ENCODE measurements at places on chromosomes 4 and X.

GRCh38 chr4:2712261-2712842 is 43.8 kb downstream of the TNIP2 start:
- no peak for DNase-seq

DNA sequence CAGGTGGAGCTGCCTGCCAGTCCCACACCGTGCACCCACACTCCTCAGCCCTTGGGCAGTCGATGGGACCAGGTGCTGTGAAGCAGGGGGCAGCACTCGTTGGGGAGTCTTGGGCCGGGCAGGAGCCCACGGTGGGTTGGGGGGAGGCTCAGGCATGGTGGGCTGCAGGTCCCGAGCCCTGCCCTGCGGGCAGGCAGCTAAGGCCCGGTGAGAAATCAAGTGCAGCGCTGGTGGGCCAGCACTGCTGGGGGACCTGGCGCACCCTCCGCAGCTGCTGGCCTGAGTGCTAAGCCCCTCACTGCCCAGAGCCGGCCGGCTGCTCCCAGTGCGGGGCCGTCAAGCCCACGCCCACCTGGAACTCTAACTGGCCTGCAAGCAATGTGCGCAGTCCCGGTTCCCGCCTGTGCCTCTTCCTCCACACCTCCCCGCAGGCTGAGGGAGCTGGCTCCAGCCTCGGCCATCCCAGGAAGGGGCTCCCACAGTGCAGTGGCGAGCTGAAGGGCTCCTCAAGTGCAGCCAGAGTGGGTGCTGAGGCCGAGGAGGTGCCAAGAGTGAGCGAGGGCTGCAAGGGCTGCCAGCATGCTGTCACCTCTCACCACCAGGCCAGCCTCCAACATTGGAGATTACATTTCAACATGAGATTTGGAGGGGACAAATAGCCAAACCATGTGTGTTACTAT is 197.2 kb downstream of the NPNT start:
- DNase-seq = no peak

DNA sequence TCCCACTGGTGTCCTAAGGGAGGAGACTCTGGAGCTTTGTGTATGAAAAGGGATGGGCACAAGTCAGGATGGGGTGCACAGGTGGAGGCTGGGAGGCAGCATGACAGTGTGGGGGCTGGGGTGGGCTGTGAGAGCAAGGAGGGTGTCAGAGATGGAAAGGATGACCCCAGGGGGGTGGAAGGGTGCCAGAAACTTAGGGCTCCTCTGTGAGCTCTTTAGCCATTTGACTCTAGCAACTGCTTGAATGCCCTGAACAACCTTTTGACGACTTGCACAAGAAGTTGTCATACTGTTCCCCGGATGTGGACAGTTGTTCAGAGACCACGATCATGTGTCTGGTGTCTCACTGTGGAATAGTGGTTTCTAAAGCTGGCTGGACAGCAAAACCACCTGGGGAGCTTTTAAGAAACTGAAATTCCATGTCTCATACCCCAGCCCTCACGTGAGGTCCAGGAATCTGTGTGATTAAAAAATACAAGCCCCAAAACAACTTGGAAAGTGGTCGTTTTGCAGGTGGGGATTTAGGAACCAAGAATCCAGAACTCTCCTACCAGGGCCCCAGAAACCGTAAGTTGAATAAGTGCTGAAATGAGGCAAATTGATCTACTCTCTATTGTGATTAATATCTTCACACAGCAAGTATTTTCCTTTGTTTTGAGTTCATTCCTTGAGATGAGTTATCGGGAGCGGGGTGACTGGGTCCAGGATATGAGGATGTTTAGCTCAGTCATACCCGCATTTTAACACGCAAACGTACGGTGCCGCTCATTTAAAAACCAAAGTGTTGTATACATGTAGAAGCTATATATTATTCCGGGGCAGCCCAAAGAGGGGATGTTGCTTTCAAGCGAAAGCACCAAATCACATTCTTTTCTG is 3.4 kb downstream of the RHOH start:
- DNase-seq = no peak

- no peak for DNase-seq
Observed at GRCh38 chrX:146186540-146186939, 368.9 kb downstream of the SLITRK2 start.

GRCh38 chr4:188106454-188106853 is 2.9 kb downstream of the TRIML2 start:
- no peak for DNase-seq

- no peak for DNase-seq
Observed at GRCh38 chr4:40579983-40580382, 49.7 kb downstream of the RBM47 start.

DNA sequence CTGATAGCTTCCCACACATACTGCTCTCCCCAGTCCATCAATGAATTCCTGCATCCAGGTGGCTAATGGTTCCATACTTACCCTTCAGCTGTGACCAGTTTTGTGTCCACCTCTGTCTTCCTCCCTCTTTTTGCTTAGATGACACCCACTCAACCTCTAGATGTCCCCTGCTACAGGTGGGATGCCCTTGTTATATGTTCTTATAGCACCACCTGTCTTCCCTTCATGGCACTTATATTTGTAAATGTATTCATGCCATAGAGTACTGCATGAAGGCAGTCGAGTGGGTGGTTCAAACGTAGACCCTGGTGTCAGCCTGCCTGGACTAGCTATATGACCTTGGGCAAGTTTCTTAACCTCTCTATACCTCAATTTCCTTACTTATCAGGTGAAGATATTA is 6.5 kb upstream of the USP46 start:
- no peak for DNase-seq

DNA sequence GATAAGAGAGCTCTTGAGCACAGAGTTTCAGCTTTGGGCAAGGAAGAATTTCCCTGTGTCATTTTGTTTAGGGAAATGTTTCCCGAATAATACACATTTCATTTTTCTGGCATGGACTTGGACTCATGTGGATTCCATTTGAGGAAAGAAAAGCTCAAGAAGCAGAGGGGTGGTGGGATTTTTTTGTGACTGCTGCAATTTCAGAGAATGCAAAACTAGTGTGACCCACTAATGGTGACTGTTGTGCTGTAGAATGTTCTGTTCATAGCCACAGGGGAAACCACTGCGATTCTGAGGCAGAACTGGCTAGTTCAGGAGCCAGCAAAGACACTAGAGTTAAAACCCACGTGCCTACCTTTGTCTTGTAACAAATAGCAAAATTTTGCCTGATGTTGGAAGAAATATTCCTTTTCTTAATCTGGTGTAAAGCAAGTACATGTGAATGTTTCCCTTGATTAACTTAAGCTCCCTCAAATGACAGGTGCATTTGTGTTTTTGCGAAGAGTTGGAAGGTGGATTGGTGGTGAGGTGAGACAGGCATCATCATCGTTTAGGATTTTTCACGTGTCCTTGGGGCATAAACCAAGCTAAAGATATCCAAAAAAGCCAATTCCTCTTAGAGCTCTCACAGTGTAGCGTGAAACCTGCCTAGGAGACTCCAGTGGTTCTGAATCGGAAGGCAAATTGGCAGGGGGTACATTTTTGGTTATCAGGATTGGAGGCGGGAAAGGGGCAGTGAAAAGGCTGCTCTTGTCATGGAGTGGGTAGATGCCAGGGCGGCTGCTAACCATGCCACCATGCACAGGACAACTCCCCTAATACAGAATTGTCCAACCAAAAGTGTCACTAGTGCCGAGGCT is 38.0 kb upstream of the FAM9C start:
- DNase-seq = no peak

- DNase-seq = no peak
Observed at GRCh38 chr4:3493720-3494461, 30.8 kb downstream of the DOK7 start.

- no peak for DNase-seq
Observed at GRCh38 chr4:113905301-113905700, 74.1 kb downstream of the ARSJ start.

All from NCI-H446 (cell line).